Hematopoietic multipotent progenitor cell treated with erythropoietin and hydrocortisone succinate and interleukin-3 and kit ligand, for 6 days (in vitro differentiated cells): ENCODE measurements at places on chromosomes 7 and 10.

DNA sequence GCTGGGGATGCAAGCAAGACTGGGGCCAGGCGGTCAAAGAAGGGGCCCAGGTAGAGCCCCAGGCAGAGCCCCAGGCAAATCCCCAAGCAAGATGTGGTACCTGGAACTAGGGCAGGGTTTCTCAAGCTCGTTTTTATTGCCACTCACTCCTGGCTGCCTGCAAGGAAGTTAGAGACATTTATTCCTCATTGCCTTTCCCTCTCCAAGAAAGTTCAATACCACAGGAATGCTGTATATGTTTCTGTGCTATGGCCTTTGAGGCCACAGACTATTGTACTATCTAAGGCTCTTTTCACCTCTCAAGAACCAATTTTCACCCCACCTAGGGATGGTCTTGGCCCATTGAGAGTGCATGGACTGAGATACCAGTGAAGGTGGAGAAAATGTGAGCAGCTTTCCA, 71.3 kb downstream of the TACC2 start:
- no peak for DNase-seq

- DNase-seq, result no peak
Measured at GRCh38 chr10:90372451-90372850, 485.4 kb downstream of the HTR7 start.

DNA sequence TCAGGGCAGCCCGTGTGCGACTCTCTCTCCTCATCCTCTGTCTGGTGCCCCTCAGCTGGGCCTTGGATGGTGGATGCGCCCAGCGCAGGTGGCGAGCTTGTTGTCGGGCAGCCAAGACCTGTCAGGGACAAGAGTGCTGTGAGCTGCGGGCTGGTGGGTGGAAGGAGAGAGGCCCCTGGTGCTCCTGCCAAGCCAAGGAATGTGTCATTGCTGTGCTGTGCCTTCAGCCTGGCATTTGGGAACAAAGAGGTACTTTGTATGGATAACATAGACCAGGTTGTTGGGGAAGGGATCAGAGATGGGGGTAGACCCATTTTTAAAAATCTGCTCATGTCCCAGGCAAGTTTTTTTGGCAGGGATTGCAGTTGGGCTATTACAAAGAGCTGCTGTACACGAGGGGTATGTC, 120.9 kb downstream of the PKD1L1 start:
- DNase-seq, result no peak

DNA sequence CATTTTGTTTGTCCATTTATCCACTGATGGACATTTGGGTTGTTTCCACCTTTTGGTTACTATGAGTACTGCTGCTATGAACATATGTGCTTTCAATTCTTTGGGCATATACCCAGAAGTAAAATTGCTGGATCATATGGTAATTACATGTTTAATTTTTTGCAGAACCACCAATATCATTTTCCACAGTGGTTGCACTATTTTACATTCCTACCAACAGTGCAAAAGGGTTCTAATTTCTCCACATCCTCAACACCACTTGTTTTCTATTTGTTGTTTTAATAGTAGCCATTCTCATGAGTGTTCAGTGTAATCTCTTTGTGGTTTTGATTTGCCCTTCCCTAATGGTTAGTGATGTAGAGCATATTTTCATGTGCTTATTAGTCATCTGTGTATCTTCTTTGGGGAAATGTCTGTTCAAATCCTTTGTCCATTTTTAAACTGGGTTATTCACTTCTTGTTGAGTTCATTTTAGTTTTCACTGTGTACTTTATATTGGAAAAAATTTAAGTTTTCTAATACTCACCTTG, 101.9 kb downstream of the HIBADH start:
- no peak for DNase-seq

DNA sequence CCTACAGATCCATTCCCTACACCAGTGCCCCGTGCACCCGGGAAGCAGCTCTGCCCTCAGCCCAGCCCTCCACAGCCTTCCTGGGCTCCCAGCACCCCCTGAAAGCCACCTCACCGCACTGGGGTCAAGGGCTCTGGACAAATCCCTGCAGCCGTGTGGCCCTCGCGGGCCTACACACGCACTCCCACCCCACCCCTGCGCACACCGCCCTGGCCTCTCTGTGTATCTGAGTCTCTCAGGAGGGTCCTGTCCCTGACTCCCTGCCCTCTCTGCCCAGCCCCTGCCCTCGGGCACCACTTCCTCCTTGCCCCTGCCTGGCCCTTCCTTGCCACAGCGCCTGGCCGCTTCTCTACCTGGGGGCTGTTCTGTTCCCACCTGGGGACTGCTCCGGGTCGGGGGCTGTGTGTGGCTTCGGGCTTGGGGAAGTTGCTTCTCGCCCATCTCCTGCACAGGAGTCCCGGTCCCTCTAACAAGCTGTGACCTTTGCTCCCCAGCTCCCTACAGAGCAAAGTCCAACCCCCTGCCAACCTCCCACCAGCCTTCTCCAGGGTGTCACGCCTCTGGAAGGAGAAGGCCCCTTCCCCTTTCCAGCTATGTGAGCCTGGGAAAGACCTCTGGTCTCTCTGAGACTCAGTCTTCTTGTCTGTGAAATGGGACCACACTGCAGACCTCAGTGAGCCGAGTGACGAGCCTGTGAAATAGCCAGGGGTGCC, 1.5 kb downstream of the TMEM184A start:
- no peak for DNase-seq

DNA sequence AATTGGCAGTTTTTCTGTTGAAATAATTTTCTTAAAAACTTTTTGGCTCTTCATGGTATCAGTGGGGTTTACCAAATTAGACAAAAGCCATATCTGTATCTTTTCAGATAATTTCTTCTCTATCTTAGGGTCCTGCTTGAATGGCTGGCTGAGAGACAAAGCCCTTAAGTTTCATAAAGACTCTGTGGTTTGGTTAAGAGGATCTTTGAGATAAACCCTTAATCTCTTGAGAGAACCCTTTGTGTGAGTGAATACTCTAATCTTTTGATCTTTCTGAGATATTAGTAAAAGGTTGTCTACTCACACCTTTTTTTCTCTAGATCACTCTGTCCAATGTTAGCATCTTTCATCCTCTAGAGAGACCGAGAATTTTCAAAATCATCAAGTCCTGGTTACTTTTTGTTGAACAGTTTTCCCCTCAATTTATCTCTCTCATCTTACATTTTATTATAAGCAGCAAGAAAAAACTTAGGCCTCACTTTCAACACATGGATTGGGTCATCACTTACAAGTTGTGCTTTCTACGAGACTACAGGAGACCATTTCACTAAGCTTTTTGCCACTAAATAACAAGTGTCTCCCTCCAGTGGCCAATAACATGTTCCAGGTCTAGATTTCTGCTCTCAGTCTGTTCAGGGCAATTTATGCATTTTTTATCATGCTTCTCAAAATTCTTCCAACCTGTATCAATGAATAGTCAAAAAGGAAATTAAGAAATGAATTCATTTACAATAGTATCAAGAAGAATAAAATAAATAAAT, 28.4 kb downstream of the DNAJC9 start:
- peak; percentile 77 for DNase-seq

- DNase-seq, result no peak
Measured at GRCh38 chr7:117262546-117262945, 60.3 kb downstream of the WNT2 start.

DNA sequence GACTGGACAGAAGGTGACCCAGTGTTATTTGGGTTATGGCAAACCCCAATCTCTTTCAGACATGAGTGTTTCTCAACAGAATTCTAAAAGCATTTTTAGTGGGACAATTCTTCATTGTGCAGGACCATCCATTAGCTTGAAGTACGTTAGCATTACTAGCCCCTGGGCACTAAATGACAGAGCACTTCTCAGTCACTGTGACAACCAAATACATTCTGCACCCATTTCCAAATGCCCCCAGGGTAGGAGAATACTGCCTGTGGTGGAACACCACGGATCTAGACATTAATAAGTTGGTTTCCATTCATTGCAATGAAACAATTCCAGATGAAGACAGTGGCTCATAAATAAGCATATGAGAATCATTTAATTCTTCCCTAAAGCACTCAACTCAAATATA, 102.4 kb upstream of the FRMD4A start:
- DNase-seq, result no peak

DNA sequence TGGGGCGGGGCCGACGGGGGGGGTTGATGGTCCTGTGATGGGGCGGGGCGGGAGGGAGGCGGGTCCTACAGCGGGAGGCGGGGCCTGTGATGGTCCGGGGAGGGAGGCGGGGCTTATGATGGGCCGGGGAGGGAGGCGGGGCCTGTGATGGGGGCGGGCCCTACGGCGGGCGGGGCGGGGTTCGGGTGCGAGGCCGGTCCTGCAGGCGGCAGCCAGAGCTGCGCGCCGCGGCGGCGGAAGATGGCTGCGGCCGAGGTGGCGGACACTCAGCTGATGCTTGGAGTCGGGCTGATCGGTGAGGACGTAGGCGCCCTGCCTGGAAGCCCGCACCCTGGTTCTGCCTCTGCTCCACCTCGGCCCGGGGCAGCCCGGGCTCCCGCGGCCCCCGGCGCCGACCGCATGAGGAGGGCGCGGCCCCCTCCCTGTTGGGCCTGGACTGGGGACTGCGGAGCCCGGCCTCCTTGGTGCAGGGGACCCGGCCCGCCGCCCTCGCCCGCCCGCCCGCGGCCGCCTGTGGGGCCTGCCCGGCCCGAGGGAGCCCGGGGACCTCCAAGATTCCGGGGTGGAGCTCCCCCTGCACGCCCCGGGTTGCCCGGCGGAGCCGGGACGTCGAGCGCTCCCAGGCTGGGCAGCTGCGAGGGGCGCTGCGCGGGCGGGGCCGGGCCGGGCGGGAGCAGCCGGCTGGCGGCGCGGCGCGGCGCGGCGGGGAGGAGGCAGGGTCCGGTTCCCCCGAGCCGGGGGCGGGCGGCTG, at the start of gene DENND10:
DENND10 (plus strand) TSS at position 211 of the 751 bp plus-strand sequence; CDS start at position 241, 30 bp downstream.
- peak; percentile 91 for DNase-seq

GRCh38 chr7:126449611-126450268, 803.0 kb downstream of the GRM8 start:
- no peak for DNase-seq

- peak; percentile 89 for DNase-seq
Measured at GRCh38 chr10:67763499-67764011, 67.6 kb upstream of the CTNNA3 start.

GRCh38 chr7:155344270-155344617, 46.6 kb downstream of the INSIG1 start:
- no peak for DNase-seq

DNA sequence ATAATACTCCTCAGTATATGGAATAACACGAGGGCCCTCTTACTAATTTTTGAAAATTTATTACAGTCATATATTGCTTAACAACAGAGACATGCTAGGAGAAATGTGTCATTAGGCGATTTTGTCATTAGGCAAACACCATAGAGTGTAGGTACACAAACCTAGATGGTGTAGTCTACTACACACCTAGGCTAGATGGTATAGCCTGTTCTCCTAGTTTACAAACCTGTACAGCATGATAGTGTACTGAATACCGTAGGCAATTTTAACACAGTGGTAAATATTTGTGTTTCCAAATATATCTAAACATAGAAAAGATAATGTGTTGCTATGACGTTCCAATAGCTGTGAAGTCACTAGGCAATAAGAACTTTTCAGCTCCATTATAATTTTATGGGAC, 12.8 kb downstream of the OR2F1 start:
- DNase-seq, result no peak

GRCh38 chr10:71968553-71969474, 4.6 kb downstream of the CHST3 start:
- DNase-seq, result no peak

DNA sequence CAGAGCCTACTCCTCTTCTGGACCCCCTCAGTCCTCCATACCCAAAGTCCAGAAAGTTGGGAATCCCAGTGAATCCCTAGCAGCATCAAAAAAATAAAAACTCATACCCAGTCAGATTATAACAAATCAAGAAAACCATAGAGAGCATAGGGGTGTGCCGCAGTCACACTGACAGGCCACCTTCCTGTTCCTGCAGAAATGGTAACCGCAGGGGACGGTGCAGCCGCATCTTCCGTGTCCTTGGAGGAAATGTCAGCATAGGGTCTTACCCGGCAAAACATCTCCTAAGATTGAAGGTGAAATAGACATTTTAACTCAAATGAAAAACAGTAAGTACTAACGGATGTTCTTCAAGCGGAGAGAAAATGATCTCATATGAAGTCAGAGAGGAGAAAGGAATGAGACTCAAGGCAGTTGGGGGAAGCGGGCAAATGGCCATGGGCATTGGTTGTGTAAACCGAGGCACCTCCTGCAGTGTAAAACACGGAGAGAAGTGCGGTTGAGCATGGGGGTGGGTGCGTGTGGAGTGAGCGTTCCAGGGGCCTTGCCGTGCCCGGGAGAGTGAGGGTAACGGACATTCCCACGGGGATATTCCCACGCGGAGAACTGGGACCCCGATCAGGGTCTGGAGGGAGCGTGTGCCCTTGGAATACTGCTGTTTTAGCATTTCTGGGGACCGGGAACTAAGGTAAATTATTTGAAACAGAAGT, 110.8 kb downstream of the NKX6-2 start:
- DNase-seq, result no peak

- DNase-seq, result no peak
Measured at GRCh38 chr7:151586531-151587260, 67.0 kb upstream of the RHEB start.

- peak; percentile 5 for DNase-seq
Measured at GRCh38 chr10:83959328-83959727, 180.0 kb upstream of the GHITM start.

GRCh38 chr7:55349121-55349520, 16.0 kb upstream of the LANCL2 start:
- no peak for DNase-seq

- peak; percentile 87 for DNase-seq
Measured at GRCh38 chr10:92914478-92915325, 66.4 kb downstream of the EXOC6 start.

- no peak for DNase-seq
Measured at GRCh38 chr7:123687161-123687560, 31.5 kb downstream of the LMOD2 start.

GRCh38 chr10:125377368-125377767, 217.0 kb upstream of the CTBP2 start:
- no peak for DNase-seq

DNA sequence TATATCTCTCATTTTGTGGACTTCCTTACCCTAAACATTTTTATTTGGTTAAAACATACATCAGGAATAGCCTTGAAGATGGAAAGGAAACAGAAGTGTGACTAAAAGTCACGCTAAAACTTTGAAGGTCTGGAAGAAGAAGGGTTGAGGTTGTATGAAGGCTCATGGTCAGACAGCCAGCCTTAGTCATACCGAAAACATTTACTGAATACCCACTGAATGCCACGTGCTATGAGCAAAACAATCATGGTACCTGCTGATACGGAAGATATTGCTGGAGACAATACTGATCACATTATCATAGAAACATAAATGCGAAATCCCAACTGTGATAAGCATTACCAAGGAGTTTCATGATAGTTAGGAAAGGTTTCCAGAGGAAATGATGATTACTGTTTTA, 64.0 kb downstream of the PDZD8 start:
- DNase-seq, result no peak

DNA sequence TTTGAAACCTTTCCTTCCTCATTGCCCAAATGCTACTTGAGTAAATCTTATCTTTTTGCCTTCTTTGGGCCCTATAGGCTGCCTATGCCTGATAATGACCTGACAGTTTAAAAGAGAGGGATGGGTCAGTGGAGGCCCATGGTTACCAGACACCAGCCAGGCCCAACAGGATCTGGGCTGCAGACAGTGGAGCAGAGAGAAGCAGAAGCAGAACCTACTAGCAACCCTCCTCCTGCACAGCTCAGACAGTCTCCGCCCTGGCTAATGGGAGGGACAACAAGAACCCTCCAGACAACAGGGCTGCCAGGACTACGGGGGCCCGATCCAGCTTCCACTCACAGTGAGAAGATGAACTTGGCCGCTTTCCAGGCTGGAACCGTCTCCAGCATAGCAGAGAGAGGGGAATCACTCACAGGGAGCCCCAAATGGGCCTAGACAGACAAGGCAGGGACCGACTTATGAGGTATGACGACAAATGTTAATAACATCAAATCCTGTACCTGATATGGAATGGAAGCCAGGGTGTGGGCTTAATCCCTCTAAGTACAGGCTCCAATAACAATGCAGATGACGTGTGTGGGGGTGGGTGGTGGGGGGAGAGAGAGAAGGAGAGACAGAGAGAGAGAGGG, 31.7 kb upstream of the DGKI start:
- peak; percentile 52 for DNase-seq
